ENCODE measurements at places on chromosomes 6 and 20.

- H3K4me3 ChIP-seq, result no peak overlapping the region
- H3K36me3 ChIP-seq, result no peaks in the 10 kb centered on the region
- H3K27ac ChIP-seq, result no peak overlapping the region
- no peak for DNase-seq
These were observed 68.0 kb downstream of the BMP7 start for GRCh38 chr20:57198132-57199072.

- H3K4me3 ChIP-seq, result peak within 1 kb of the TSS; percentile 99
- peak; percentile 80 for DNase-seq
- peaks cover 3% of the 10 kb centered on the region for H3K27me3 ChIP-seq
- peak within 1 kb of the TSS; percentile 100 for H3K27ac ChIP-seq
- H3K36me3 ChIP-seq, result peaks cover 32% of the 10 kb centered on the region
These were observed at the start of gene PPIL1 for GRCh38 chr6:36874443-36875249. Gene PPIL1 (minus strand): TSS chr6:36874803. CDS start chr6:36874772, 31 bp downstream.

- H3K27ac ChIP-seq, result no peak overlapping the region
- H3K27me3 ChIP-seq, result peaks cover 17% of the 10 kb centered on the region
- DNase-seq, result no peak
- no peak overlapping the region for H3K4me3 ChIP-seq
- peaks cover 3% of the 10 kb centered on the region for H3K36me3 ChIP-seq
These were observed 95.3 kb upstream of the SNX9 start for GRCh38 chr6:157727629-157728182.

GRCh38 chr6:56479381-56479780 is 163.3 kb downstream of the DST start:
- H3K27ac ChIP-seq, result no peak overlapping the region
- no peak for DNase-seq
- H3K27me3 ChIP-seq, result no peaks in the 10 kb centered on the region
- H3K36me3 ChIP-seq, result no peaks in the 10 kb centered on the region
- no peak overlapping the region for H3K4me3 ChIP-seq

GRCh38 chr6:72916298-72916697 is 294.4 kb downstream of the KCNQ5 start:
- H3K27ac ChIP-seq, result no peak overlapping the region
- no peaks in the 10 kb centered on the region for H3K27me3 ChIP-seq
- H3K4me1 ChIP-seq, result no peaks in the 10 kb centered on the region
- H3K36me3 ChIP-seq, result no peaks in the 10 kb centered on the region
- H3K4me3 ChIP-seq, result no peak overlapping the region

DNA sequence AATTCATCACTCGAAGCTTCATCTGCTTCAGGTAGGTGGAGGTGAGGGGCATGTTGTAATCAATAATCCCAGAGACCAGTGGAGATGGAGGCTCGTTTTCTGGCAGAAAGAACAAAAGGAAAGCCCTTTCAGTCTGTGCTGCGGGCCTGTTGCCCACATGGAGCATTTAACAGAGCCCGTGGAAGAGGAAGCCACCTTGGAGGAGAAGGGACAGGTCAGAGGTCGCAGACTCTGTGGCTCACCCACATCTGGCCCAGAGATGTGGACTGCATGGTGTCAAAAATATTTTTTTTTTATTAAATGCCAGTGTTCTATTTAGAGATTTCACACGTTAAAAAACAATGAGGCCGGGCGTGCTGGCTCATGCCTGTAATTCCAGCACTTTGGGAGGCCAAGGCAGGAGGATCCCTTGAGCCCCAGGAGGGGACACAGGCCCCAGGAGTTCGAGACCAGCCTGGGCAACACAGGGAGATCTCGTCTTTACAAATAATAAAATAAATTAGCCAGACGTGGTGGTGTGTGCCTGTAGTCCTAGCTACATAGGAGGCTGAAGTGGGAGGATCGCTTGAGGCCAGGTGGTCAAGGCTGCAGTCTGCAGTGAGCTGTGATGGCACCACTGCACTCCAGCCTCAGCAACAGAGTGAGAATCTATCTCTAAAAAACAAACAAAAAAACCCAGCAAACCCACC is 73.6 kb downstream of the NOL4L start:
- H3K27ac ChIP-seq, result peak overlapping the region; percentile 30
- peaks cover 38% of the 10 kb centered on the region for H3K4me1 ChIP-seq
- peak overlapping the region; percentile 19 for H3K4me3 ChIP-seq

DNA sequence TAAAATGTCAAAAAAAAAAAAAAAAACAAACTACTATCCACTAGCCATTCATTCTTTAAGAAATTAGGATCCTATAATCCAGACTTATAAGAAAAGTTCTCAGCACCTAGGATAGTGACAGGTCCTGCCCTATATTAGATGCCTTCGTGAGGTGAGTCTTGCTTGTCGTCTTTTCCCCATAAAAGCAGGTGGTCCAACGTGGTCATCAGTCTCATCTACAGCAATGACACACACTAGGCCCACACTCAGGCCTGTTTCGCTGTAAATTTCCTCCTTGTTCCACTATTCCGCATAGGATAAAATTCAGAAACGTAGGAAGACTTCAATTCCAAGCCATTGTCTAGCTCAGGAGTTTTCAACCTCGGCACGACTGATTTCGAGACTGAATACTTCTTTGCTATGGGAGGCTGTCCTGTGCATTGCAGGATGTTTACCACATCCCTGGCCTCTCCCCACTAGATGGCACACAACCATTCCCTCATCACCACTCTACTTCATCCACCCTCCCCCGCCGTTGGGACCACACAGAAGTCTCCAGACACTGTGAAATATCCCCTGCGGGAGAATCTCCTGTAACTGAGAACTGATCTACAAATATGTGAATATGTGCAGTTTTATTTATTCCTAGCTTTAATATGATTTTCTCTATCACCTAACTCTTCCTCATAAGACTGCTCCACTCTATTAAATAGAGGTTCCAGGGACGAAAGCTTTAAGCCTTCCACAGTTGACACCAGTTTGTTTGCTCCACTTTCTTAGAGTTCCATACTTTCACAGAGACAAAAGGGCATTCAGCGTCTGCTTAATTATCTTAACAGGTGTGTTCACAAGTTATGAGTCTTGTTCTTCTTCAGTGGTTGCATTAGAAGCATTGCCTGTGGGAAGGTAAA is 346.3 kb downstream of the BMP2 start:
- H3K4me3 ChIP-seq, result no peak overlapping the region
- no peak for DNase-seq
- no peaks in the 10 kb centered on the region for H3K27me3 ChIP-seq
- no peak overlapping the region for H3K27ac ChIP-seq
- H3K4me1 ChIP-seq, result no peaks in the 10 kb centered on the region
- H3K36me3 ChIP-seq, result no peaks in the 10 kb centered on the region

GRCh38 chr6:116027801-116028200 is 32.9 kb downstream of the FRK start:
- H3K27me3 ChIP-seq, result peaks cover 1% of the 10 kb centered on the region
- no peak for DNase-seq
- peaks cover 10% of the 10 kb centered on the region for H3K4me1 ChIP-seq
- H3K4me3 ChIP-seq, result no peak overlapping the region
